ENCODE measurements at places on chromosomes 6 and 20.

- no peak for DNase-seq
These were observed 14.1 kb upstream of the OSER1 start for GRCh38 chr20:44224637-44225036.

DNA sequence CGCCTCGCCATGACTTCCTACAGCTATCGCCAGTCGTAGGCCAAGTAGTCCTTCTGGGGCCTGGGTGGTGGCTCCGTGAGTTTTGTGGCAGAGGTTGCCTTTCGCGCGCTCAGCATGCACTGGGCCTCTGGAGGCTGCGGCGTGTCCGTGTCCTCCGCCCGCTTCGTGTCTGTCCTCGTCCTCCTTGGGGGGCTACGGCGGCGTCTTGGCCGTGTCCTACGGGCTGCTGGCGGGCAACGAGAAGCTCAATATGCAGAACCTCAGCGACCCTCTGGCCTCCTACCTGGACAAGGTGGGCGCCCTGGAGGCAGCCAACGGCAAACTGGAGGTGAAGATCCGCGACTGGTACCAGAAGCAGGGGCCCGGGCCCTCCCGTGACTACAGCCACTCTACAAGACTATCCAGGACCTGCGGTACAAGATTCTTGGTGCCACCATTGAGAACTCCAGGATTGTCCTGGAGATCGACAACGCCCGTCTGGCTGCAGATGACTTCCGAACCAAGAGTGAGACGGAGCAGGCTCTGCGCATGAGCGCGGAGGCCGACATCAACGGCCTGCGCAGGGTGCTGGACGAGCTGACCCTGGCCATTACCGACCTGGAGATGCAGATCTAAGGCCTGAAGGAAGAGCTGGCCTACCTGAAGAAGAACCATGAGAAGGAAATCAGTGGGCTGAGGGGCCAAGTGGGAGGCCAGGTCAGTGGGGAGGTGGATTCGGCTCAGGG, 296.3 kb downstream of the OGFRL1 start:
- DNase-seq, result no peak

DNA sequence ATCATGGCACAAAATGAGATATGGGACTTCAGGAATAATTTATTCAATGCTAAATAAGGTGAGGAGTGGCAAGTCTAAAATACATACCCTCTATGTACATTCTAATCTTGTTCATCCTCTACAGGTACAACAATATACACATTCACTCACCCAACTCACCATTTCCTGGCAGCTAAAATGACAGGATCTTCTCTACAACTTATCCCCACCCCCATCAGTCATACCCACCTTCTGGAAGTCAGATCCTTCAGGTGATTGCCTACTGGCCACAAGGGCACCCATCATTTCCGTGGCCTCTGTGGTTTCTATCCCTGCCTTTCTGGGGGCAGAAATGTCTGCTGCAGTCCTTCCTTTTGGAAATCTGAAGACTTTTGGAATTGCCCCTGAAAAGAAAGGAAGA, 22.8 kb upstream of the CRIP3 start:
- DNase-seq, result no peak

- no peak for DNase-seq
These were observed 3.7 kb upstream of the CD2AP start for GRCh38 chr6:47473791-47474346.

GRCh38 chr6:30686009-30686907, at the start of gene PPP1R18:
PPP1R18 (minus strand) TSS chr6:30686645; CDS start chr6:30686018, 627 bp downstream.
- peak; percentile 87 for DNase-seq

DNA sequence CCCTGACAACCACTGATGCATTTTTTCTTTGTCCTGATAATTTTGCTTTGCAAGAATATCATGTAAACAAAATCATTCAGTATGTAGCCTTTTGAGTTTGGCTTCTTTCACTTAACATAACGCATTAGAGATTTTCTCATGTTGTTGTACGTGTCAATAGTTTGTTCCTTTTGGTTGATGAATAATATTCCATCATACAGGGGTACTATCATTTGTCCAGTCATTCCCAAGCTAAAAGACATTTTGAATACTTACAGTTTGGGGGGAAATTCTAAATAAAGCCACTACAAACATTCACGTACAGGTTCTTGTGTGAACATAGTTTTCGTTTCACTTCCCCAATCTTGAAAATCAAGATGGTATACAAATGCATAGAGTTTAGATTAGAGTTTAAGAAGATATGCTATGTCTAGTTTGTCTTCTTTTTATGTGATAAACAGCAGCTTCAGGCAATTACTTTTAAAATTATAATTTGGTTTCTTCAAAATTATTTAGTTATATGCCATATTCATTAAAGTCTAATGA, 5.2 kb downstream of the HAO1 start:
- no peak for DNase-seq

GRCh38 chr20:25604611-25605010, 19.2 kb downstream of the NANP start:
- DNase-seq, result no peak

DNA sequence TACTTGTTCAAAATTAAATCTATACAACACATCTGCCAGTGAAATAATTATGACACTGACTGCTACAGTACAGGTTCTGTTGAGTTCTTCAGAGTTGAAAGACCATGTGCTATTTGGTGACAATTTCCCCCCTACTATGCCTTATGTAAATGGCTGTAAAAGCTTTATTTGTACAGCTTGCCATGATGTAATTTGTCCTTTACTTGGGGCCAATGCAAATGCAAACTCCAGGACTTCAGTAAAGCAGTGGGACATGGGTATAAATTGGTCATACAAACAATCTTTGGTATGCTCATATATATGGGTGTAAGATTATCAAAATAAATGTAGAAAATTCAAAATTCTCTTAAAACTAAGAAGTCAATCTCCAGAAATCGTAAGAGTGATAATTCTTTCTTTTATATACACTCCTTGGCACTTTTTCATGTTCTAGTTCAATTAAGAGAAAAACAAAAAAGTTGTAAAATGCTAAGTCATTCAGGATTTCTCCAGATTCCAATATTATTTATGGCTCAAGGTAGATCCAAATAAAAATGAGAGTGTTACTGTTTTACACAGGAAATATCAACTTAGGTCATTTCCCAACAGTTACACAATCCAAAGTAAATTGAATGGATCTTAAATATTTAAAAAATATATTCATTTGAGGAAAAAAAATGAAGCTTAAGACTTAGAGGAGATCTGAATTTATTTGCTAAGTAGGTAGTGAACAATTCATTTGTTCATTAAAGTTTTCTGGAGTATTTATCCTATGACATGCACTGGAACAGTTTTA, 1310.5 kb upstream of the CITED2 start:
- DNase-seq, result no peak

DNA sequence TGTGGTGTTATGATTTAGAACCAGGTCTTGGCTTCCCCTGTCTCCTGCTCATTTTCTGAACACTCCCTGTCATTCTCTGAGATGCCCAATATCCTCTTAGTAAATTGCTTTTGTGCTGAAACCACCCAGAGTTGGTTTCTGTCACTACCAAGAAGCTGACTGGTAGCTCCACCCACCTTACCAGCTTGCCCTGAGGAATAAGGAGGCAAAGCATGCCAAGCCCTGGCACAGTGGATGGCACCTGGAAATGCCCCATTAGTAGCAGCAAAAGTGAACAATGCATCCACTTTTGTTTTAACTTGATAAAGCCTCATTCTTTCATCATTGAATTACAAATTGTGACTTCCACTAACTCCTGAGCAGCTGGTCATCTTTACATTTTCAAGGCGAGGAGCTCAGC, 157.7 kb downstream of the CDC5L start:
- DNase-seq, result no peak

GRCh38 chr6:165766457-165766856, 103.4 kb upstream of the PDE10A start:
- no peak for DNase-seq

GRCh38 chr6:130724089-130724488, 103.1 kb upstream of the SMLR1 start:
- no peak for DNase-seq

Measured in CD4-positive, alpha-beta T cell treated with Interferon alpha-2 for 1 hour (primary cell).